ENCODE measurements at places on chromosomes 12 and 14.
A peak's percentile ranks its signal among the peaks of the same experiment; 100 is the strongest.

GRCh38 chr12:218728-219590 is 5.0 kb upstream of the SLC6A12 start:
- no peak for DNase-seq

DNA sequence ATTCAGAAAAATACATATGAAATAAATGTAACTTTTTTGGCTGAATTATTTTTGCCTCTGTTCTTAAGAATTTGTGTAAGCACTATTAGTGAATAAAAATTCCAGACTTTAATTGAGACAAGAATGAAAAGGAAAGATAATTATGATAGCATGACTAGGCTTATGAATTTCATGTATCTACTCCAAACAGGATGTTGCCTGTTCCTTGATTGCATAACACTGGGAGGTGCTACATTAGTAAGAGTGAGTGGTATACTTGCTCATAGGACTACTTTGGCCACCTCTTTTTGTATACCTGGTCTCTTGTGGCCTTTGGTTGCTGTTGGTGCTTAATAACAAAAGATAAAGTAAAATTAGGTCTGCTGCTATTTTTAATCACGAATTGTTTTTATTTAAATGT is 112.8 kb downstream of the NAV3 start:
- DNase-seq = no peak

DNA sequence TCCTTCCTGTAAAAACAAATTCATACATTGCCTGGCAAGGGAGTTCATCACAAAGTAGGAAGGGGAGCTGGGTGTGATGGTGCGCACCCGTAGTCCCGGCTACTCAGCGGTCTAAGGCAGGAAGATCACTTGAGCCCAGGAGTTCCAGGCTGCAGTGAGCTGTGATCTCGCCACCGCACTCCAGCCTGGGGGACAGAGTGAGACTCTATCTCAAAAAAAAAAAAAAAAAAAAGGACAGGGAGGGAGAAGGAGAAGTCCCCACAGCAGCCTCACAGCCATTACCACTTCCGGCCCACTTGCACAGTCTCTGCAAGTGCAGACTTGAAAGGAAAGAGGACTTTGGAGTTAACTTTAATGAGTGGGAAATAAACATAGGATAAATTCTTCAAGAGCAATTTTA is 121.0 kb downstream of the FBXL14 start:
- no peak for DNase-seq

DNA sequence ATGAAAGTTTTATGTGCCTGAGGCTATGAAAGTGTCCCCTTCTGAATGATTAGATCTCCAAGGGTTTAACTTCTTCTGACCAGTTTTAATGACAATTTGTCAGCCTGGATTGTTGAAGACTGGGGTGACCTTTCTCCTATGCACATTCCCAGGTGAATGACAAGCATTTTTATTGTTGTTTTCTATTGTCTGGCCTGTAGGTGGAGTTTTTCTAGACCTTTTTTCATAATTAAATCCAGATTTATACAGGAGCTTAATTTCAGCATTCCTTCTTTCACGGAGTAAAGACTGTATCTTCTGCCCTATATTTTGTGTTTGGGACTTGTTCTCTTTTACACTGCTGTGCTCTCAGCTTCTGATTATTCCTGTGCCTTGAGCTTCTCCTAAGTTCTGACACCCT is 125.0 kb upstream of the FAR2 start:
- no peak for DNase-seq

DNA sequence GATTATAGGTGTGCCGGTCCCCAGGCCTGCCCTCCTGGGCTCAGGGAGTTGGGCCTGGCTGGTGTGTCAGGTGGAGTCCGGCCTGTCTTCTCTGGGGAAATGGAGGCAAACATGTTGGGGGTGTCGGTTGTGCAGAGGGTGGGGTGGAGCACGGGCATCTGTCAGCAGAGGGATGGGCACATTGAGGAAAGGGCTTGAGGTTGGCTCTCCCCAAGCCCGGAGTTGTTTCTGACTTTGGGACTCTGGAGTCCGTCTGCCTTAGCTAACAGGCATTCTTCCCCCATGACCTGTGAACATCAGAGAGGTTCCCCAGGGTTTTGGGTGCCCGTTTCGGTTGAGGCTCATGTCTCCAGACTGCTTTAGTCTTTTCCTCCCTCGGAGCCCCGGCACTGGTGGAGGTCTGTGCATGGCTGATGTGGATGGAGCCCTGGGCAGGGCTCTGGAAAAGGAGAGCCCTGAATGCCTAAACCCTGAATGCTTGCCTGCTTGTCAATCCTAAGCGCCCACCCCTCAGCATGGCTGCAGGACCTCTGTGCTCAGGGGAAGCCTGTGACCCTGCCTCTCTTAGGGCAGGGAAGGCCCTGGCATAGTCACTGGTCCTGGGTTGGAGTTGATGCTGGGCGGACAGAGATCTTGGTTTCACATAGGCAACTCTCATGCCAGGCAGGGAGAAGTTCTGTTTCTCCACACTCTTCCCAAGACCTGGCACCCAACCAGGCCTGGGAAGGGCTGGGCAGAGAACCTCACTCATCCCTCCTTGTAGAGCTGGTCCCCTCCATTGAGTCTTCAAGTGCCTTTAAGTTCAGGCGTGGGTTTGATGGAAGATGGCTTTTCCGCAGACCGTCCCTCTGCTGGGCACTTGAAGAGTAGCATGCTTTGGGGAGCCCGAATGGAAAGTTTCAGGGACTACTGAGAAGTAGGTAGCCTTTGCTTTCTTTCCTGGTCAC is 12.9 kb downstream of the NYNRIN start:
- DNase-seq = no peak

GRCh38 chr12:4483885-4484823 is 38.5 kb upstream of the FGF6 start:
- no peak for DNase-seq

- DNase-seq = no peak
Observed at GRCh38 chr14:46036099-46036498, 615.5 kb downstream of the RPL10L start.

- DNase-seq = no peak
Observed at GRCh38 chr12:4984971-4985370, 58.7 kb upstream of the KCNA5 start.

DNA sequence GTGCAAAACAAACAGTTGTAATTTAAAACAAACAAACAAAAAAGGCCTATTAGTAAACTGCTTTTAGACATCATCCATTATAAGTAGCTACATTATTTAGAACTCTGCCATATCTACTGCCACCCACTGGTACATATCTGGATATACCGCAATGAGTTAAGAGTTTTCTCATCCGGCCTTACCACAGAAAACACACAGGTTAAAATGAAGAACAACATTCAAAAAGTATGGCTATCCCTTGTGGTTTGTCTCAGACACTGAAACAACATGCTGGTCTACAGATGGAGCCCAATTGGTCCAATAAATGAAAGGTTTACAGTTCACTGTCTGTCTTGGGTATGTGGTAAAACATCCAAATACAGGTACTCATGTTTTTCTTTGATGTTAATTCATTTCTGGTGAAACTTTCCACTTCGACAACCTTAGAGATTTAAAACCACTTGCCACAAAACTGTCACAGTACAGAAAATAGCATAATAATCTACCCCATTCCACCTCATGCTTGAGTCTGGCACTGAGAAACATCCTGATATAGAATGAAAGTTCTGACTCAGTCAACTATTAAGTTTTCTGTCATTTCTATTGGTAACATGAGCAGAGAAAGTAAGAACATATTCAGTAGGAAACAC is 354.3 kb downstream of the CEP128 start:
- no peak for DNase-seq

DNA sequence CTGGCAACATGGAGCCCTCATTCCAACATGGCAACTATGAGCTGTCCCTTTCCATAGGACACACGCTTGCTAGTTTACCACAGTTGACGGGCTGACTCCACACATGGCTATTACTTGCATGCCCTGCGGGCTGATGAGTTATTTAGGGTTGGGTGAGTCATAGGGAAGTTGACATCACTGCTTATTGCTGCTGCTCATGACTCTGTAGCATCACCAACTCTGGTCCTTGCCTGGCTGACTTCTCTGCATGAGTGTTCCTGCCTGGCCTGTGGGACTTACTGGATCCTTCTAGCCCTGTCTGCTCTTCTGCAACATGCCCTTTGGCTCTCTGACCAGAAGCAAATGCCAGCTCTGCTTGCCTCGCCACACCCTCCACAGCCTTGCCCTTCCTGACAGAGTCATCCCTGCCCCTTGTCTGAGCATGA is 199.5 kb downstream of the ANO6 start:
- peak; percentile 32 for DNase-seq

DNA sequence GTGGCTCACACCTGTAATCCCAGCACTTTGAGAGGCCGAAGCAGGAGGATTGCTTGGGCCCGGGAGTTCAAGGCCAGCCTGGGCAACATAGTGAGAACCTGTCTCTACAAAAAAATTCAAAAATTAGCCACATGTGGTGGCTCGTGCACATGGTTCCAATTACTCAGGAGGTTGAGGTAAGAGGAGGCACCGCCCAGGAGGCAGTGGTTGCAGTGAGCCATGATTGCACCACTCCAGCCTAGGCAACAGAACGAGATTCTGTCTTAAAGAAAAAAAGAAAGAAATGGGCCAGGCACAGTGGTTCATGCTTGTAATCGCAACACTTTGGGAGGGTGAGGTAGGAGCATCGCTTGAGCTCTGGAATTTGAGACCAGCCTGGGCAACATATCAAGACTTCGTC is 33.5 kb downstream of the MAP1LC3B2 start:
- no peak for DNase-seq

GRCh38 chr14:97994020-97994531 is 1196.9 kb downstream of the VRK1 start:
- DNase-seq = peak; percentile 65

DNA sequence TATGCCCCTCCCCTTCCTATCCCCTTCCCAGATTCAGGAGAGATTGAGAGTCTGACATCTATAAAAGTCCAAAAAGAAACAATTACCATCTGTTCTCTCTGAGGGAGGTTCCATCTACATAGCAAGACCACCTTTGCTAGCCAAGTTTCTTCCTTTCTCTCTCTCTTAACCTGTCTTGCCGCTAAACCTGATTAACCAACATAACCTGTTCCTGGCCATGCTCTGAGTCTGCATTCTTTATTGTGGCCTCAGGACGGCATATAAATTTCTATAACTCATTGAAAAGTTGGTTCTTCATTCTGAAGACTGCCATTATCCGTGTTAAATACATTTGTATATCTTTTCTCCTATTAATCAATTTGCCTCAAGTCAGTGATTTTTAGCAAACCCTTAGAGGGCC is 594.0 kb downstream of the KCNH5 start:
- DNase-seq = no peak

- no peak for DNase-seq
Observed at GRCh38 chr14:21399311-21399870, 15.6 kb upstream of the SUPT16H start.

- DNase-seq = no peak
Observed at GRCh38 chr12:46486588-46486987, 114.0 kb upstream of the SLC38A2 start.

DNA sequence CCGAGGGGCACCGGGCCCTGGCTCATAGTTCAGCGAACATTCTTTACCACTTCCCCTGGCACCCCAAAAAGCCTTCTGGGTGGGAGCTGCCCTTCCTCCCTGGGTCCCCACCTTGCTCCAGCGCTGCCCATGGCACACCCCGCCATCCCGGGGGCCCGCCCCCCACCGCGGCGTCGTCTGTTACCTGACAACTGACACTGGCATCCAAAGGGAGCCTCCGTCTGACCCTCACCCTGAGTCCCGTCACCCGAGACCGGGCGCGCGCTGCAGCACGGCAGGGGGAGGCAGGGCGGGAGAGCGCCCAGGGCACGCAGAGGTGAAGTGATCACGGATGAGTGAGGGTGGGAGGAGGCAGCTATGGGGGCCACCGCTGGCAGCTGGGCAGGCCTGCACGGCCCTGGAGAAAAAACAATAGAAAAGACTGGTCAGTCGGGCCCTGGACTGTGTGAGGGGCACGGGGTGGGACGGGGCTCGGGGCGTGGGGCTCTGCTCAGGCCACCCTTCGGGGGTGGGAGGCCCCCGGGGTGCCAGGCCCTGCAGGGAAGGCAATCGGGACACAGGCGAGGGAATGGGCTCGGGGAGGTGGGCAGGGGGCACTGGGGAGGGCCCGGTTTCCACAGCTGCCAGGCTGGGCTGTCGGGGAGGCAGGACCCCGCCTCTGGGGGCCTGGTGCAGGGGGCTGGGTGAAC is 40.7 kb downstream of the BCL11B start:
- DNase-seq = no peak

- DNase-seq = no peak
Observed at GRCh38 chr14:41699486-41699885, 92.8 kb downstream of the LRFN5 start.

- DNase-seq = no peak
Observed at GRCh38 chr12:32273063-32273522, 126.3 kb upstream of the FGD4 start.

GRCh38 chr12:93139028-93139665 is 210.1 kb upstream of the EEA1 start:
- DNase-seq = no peak

DNA sequence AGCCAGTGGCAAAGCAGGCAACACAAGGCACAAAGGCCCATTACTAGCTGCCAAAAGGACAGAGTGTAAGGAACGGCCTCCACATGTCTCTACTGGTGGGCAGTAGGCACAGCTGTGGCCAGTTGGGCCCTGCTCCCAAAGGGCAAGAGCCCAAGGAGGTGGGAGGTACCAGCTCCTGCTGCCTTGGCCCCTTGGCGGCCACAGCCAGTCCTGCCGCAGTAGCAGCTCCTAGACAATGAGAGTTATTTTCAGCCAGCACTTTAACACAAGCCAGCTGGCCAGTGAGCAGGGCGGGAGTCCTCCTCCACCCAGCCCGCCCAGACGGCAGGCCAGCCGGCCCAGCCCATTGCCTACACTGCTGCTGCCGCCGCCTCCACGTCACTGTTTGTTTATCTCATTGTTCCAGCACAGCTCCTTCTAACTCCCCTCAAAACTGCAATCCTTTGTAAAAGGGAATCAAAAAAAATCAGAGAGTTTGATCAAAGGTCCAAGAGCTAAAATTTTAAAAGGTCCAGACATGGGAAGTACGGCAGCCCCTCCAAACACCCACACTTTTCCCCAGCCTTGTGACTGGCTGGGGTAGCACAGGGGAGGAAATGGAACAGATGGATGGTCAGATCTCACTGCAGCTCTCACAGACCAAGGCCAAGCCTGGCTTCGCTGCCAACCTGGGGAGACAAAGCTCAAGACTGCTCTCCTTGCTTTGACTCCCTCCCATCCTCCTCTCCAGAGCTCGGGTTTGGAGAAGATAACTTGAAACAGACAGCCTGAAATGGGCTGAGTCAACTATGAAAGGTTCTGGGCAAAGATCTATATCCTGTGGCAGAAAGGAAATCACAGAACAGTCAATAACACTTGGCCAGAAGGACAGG is 33.5 kb downstream of the FMNL3 start:
- DNase-seq = no peak

DNA sequence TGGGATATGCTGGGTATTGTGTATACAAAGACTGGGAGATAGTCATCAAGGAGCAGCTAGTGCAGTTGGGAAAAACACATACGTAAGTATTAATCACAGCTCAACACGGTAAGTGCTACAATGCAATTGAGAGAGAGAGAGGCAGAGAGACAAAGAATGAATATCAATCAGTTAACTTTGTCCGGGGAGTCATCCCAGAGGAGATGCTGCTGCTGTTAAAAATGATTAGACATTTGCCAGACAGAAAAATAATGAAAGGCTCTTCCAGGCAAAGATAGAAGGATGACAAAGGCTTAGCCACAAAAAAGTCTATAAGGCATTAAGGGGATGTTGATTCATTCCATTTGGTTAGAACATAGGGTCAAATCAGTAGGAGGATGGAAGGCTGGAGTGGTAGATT is 45.1 kb downstream of the AKAP6 start:
- no peak for DNase-seq

GRCh38 chr12:81077686-81078441 is at the start of gene ACSS3:
Gene ACSS3, plus strand, starts transcription at chr12:81078079. Its CDS starts 42 bp downstream, at chr12:81078121.
- DNase-seq = no peak

GRCh38 chr14:84671776-84672175 is 858.2 kb upstream of the FLRT2 start:
- no peak for DNase-seq
